ENCODE measurements at places on chromosomes 7 and 10.

- H3K36me3 ChIP-seq = no peaks in the 10 kb centered on the region
- no peaks in the 10 kb centered on the region for H3K4me1 ChIP-seq
- no peaks in the 10 kb centered on the region for H3K27me3 ChIP-seq
- no peak overlapping the region for H3K27ac ChIP-seq
- no peak overlapping the region for H3K4me3 ChIP-seq
Measured at GRCh38 chr7:14504134-14504533, 398.4 kb downstream of the DGKB start.

GRCh38 chr7:134113655-134114054 lies 13.5 kb upstream of the LRGUK start:
- no peak overlapping the region for H3K27ac ChIP-seq
- no peak overlapping the region for H3K4me3 ChIP-seq
- no peaks in the 10 kb centered on the region for H3K4me1 ChIP-seq
- no peaks in the 10 kb centered on the region for H3K27me3 ChIP-seq
- H3K36me3 ChIP-seq = no peaks in the 10 kb centered on the region

- peaks cover 10% of the 10 kb centered on the region for H3K4me1 ChIP-seq
- H3K36me3 ChIP-seq = no peaks in the 10 kb centered on the region
- H3K4me3 ChIP-seq = no peak overlapping the region
- H3K27ac ChIP-seq = no peak overlapping the region
- H3K27me3 ChIP-seq = no peaks in the 10 kb centered on the region
Measured at GRCh38 chr10:84302223-84302622, 26.2 kb upstream of the CCSER2 start.

- peaks cover 8% of the 10 kb centered on the region for H3K36me3 ChIP-seq
- no peak for DNase-seq
- no peak overlapping the region for H3K27ac ChIP-seq
- H3K27me3 ChIP-seq = no peaks in the 10 kb centered on the region
- no peak overlapping the region for H3K4me3 ChIP-seq
- peaks cover 25% of the 10 kb centered on the region for H3K4me1 ChIP-seq
Measured at GRCh38 chr7:140631021-140631420, 9.6 kb downstream of the DENND2A start.

DNA sequence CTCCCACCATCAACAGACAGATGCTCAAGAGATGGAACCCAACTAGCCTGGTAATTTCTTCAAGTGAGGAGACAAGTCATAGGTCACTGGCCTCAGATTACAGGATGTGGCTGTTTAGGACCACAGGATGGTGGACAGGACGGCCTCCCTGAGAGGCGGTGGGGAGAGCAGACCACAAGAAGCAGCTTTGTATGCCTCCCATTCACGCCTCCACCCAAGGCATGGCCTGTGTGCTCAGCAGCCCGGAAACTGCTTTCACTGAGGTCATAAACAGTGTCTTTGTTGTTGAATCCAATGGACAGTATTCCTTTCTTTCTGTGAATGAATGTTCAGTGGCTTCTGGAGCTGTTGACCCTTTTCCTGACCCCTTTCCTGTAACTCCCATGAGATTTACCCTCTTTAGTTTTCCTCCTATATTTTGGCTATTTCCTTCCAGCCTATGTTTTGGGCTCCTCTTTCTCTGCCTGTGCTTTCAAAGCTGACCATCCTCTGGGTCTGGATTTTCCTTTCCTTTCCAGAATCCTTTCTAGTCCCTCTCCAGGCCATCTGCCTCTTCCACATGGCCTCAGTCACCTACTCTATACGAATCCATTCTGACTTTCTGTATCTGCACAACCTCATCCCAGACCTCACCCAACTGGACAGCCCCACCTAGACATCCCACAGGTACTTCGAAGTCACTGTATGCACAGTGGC lies 32.4 kb upstream of the INPP5F start:
- H3K27me3 ChIP-seq = no peaks in the 10 kb centered on the region
- no peak overlapping the region for H3K4me3 ChIP-seq
- no peaks in the 10 kb centered on the region for H3K36me3 ChIP-seq
- peak overlapping the region; percentile 19 for H3K27ac ChIP-seq
- DNase-seq = peak; percentile 32

DNA sequence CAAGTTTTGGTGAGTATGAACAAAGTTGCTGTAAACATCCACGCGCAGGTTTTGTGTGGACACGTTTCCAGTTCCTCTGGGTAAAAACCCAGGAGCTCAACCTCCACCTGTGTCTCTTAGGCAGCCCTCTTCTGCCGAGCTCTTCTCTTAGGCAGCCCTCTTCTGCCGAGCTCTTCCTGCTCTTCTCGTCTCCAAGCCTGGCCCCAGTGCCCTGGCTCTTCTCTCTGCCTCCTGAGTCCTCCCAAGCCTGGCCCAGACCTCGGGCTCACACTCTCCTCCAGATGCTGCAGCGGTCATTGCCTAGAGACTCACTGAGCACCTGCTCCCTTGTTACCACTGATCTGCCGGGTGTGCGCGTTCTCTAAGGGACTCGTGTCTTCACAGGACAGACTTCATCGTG lies 38.7 kb upstream of the BNIP3 start:
- no peak overlapping the region for H3K4me3 ChIP-seq
- H3K27ac ChIP-seq = no peak overlapping the region
- peaks cover 11% of the 10 kb centered on the region for H3K4me1 ChIP-seq
- H3K27me3 ChIP-seq = peaks cover 13% of the 10 kb centered on the region

GRCh38 chr7:129434675-129435318 lies 565 bp downstream of the STRIP2 start:
- no peaks in the 10 kb centered on the region for H3K36me3 ChIP-seq
- peak overlapping the region; percentile 80 for H3K4me3 ChIP-seq
- peaks cover 13% of the 10 kb centered on the region for H3K4me1 ChIP-seq
- H3K27me3 ChIP-seq = peaks cover 8% of the 10 kb centered on the region
- DNase-seq = no peak

DNA sequence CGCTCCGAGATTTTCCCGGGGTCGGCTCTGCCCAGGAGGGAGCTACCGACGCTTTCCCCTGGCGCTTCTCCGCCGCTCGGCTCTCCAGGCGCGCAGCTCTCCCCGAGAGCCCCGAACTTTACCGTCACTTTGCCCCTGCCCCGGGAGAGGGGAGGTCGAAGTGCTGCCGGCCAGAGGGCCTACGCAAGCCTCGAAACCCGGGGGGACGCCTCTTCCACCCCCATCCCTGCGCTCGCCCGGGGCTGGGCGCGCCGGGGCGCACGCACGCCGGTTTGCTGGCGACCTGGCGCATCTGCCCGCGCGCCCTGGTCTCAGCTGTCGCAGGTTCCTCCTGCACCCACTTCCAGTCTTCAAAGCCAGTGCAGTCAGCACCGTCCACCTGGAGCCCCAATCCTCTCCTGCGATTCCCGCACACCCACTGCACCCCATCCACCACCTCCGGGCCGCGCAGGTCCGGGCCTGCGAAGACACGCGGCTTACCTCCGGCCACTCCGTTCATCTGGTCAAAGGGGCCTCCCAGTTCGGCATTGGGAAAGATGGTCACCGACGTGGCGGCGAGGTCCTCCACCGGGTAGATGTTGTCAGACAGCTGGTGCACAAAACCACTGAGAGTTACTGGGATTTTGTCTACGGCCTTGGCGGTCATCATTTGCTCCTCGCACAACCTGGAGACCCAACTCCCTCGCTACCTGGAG lies 638 bp downstream of the EGR2 start:
- H3K27me3 ChIP-seq = peaks cover 64% of the 10 kb centered on the region
- H3K4me1 ChIP-seq = peaks cover 52% of the 10 kb centered on the region

DNA sequence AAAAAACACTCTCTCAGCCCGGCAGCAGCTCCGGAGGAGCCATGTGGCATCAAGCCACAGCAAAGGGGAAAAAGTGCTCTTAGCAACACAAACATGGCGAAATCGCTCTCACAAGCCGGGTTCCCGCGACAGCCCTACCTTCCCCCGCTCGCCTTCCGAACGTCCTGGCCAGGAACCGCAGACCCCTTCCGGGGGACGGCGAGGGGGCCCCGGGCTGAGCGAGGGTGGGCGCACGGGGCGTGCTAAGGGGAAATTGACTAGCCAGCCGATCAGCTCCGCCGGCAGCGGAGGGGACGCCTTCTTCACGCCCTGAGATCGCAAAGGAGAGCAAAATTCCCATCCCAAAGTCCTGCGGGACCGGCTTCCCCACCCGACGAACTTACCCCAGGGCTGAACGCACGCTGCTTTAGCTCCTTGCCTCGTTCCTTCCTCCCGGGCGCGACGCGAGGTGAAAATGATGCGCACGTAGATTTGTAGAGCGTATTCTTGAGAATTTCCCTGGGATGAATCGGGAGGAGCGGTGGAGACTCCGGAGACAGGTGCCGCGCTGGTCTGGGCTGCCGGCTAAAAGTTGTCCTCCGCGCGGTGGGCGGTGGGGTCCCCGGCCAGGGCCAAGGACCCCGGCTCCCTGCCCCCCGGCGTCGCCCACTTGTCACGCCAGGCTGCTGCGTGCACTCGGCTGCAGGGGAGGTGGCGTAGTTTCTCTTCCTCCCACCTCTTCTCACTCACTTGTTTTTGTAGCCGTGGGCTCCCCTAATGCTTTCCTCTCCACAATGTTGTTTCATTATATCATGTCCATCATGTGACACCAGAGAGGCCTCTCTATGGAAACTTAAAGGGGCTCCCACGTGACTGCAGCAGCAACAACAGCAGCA lies 220.1 kb upstream of the MKLN1 start:
- peaks cover 31% of the 10 kb centered on the region for H3K4me1 ChIP-seq
- peak overlapping the region; percentile 65 for H3K4me3 ChIP-seq
- H3K27me3 ChIP-seq = peaks cover 20% of the 10 kb centered on the region
- no peaks in the 10 kb centered on the region for H3K36me3 ChIP-seq

- H3K4me1 ChIP-seq = no peaks in the 10 kb centered on the region
- H3K36me3 ChIP-seq = no peaks in the 10 kb centered on the region
- no peaks in the 10 kb centered on the region for H3K27me3 ChIP-seq
- no peak overlapping the region for H3K27ac ChIP-seq
Measured at GRCh38 chr7:82521906-82522445, 78.4 kb upstream of the CACNA2D1 start.

GRCh38 chr10:78346721-78347120 lies 313.1 kb downstream of the RPS24 start:
- no peak overlapping the region for H3K4me3 ChIP-seq
- DNase-seq = no peak
- no peaks in the 10 kb centered on the region for H3K27me3 ChIP-seq
- H3K4me1 ChIP-seq = no peaks in the 10 kb centered on the region

DNA sequence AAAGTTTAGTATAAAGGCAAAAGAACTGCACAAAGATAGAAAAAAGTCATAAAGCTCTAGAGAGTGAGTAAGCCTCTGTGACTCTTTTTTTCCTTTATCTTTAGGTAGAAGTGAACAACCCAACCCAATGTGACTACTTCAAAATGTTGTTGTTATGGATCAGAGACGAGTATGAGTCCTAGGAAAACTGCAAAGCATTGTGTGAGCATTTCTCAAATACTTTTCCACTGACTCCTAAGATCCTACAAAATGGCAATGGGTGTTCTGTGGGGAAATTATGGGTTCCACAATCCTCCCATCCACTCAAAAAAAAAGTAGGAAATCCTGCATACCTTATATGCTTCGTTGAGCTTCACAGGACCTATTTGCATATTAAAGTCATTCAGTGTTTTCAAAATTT lies 177.1 kb downstream of the DGKI start:
- DNase-seq = no peak
- H3K4me3 ChIP-seq = no peak overlapping the region
- H3K27ac ChIP-seq = no peak overlapping the region
- no peaks in the 10 kb centered on the region for H3K27me3 ChIP-seq

DNA sequence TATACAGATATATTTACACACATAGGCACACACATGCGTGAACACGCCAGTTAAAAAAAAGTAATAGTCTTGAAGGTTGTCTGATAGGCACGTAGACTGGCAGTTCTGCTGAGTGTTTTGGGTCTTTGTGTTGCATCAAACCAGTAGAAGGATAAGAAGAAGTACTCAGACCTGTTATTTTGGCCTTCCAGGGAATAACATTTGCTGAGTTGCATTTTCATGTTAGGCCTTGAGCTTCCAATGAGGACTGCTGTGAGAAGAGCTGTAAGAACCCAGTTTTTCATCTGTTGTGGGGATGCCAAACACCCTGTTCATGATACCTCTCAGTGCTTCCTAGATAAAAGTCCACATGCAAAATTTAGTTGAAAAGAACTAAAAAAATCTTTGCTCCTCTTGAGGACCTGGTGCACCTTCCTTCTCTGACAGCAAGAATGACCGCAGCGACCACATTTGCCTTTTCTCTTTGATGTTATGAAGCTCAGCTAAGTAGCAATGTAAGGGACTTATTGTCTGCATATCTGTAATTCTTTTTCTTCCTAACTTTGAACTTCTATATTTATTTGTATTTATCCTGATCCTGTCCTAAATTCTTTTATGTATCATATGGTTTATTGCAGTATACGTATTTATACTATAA lies 27.2 kb downstream of the HIPK2 start:
- DNase-seq = no peak
- H3K36me3 ChIP-seq = no peaks in the 10 kb centered on the region
- no peaks in the 10 kb centered on the region for H3K27me3 ChIP-seq

GRCh38 chr7:29564496-29565223 lies 1.0 kb downstream of the PRR15 start:
- H3K4me3 ChIP-seq = peak overlapping the region; percentile 50
- H3K4me1 ChIP-seq = peaks cover 45% of the 10 kb centered on the region
- no peaks in the 10 kb centered on the region for H3K36me3 ChIP-seq
- no peak overlapping the region for H3K27ac ChIP-seq
- DNase-seq = no peak

GRCh38 chr10:6473430-6473829 lies 106.6 kb downstream of the PRKCQ start:
- no peaks in the 10 kb centered on the region for H3K27me3 ChIP-seq
- H3K27ac ChIP-seq = no peak overlapping the region
- no peak overlapping the region for H3K4me3 ChIP-seq
- DNase-seq = no peak
- no peaks in the 10 kb centered on the region for H3K36me3 ChIP-seq
- no peaks in the 10 kb centered on the region for H3K4me1 ChIP-seq

DNA sequence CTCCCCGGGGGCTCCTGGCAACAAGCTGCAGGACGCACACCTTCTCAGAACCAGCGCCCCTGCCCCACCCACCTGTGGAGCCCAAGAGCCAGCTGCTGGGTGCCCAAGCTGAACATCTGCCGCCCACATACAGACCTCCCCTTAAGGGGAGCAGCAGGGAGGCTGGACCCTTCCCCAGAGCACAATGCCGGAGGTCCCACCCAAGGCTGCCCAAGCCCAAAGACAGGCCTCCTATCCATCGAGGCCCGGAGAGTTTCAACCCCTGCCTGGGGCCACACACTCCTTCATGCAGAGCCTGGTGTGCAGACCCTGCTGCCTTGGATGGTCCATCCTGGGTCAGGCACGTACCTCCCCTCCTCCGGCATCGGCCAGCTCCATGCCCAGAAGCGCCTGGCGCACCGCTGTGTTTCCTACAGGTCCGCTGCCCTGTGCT lies 48.7 kb downstream of the VIPR2 start:
- no peak overlapping the region for H3K4me3 ChIP-seq
- DNase-seq = no peak
- H3K4me1 ChIP-seq = peaks cover 40% of the 10 kb centered on the region
- peaks cover 28% of the 10 kb centered on the region for H3K36me3 ChIP-seq
- no peaks in the 10 kb centered on the region for H3K27me3 ChIP-seq
- no peak overlapping the region for H3K27ac ChIP-seq

GRCh38 chr10:130053561-130053960 lies 57.1 kb downstream of the C10orf143 start:
- no peak overlapping the region for H3K27ac ChIP-seq
- no peaks in the 10 kb centered on the region for H3K27me3 ChIP-seq
- DNase-seq = peak; percentile 16
- H3K4me3 ChIP-seq = no peak overlapping the region

GRCh38 chr7:112421666-112422486 lies 28.4 kb upstream of the IFRD1 start:
- H3K36me3 ChIP-seq = no peaks in the 10 kb centered on the region
- H3K27me3 ChIP-seq = no peaks in the 10 kb centered on the region
- DNase-seq = no peak
- no peak overlapping the region for H3K27ac ChIP-seq
- H3K4me3 ChIP-seq = no peak overlapping the region

Data from spinal cord (tissue), 10 donors.